ENCODE measurements at places on chromosomes 16 and 17.

GRCh38 chr16:89613954-89614459, 565 bp downstream of the DPEP1 start:
- DNase-seq = no peak

- DNase-seq = no peak
These were observed 24.5 kb downstream of the AKAP1 start for GRCh38 chr17:57109393-57110151.

GRCh38 chr17:10147761-10148415, 50.5 kb downstream of the GAS7 start:
- DNase-seq = no peak

DNA sequence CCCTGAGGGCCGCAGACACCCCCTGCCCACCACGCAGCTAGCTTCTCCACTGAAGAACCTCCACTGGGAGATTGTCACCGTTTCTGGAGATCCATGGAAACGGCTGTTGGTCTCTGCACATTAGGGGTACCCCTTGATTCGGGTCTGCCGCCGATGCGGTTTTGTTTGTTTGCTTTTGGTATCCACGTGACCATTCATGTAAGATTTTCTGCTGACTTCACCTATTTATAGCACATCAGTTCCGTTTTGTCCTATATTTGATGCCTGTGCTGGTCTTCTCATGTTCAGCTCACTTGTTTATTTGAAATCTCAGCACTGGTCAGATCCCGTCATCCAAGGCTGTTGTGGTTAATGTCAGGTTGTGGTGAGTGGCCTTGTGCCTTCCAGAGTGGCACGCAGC, 21.1 kb downstream of the CRAMP1 start:
- no peak for DNase-seq

GRCh38 chr17:78125138-78125913, 3.2 kb downstream of the TMC6 start:
- DNase-seq = no peak

DNA sequence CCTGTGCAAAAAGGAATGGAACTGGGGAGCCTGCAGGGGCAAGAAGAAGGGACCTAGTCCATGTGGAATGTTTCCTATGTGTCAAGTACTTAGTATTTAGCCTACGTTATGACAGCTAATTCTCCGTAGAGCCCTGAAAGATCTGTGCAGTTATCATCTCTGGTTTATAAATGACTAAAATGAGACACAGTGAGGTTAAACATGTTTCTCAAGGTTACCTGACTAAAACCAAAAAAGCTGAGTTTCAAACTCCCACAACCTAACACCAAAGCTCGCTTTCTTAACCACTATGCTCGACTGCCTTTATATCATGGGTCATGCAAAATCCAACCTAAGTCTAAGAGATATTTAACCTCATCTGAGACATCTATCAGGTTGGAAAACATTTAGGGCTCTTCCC, 53.3 kb upstream of the CCL2 start:
- no peak for DNase-seq

- no peak for DNase-seq
These were observed 67.4 kb downstream of the MYO18A start for GRCh38 chr17:29112771-29113295.

DNA sequence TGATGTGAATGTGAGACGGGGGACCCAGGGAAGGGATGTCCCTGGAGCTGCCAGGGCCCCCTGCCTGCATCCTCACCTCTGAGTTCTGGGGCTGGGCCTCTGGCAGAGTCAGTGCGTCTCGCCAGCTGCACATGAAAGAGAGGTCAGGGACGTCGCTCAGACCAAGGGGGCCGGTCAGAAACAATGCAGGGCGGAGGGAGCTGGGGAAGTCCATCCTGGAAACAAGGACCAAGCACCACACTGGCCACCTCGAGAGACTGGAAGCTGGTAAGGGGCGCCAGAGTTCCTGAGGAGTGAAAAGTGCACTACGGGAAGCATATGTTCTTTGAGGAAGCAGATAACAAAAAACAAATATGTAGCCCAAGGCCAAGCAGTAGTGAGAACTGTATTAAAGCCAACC, 2.1 kb downstream of the TAF1C start:
- no peak for DNase-seq

DNA sequence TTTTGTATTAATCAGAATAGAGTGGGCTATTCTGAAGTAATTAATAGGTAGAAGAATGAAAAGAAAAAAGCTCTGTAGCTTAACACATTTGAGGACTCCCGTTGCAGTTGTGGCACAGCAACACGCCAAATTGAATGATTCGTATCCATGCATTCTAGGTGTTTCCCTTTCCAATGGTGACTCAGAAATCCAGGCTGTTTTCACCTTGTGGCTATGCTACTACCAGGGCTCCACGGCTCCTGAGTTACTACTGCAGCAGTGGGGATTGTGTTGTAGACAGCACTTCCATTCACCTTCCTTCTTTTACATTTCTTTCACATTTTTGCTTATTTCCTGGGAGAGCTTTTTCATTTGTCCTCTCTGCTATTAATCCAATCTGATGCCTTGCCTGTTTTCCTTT, 1616.4 kb downstream of the CDH8 start:
- no peak for DNase-seq

- no peak for DNase-seq
These were observed 30.0 kb downstream of the STH start for GRCh38 chr17:46028981-46029565.

DNA sequence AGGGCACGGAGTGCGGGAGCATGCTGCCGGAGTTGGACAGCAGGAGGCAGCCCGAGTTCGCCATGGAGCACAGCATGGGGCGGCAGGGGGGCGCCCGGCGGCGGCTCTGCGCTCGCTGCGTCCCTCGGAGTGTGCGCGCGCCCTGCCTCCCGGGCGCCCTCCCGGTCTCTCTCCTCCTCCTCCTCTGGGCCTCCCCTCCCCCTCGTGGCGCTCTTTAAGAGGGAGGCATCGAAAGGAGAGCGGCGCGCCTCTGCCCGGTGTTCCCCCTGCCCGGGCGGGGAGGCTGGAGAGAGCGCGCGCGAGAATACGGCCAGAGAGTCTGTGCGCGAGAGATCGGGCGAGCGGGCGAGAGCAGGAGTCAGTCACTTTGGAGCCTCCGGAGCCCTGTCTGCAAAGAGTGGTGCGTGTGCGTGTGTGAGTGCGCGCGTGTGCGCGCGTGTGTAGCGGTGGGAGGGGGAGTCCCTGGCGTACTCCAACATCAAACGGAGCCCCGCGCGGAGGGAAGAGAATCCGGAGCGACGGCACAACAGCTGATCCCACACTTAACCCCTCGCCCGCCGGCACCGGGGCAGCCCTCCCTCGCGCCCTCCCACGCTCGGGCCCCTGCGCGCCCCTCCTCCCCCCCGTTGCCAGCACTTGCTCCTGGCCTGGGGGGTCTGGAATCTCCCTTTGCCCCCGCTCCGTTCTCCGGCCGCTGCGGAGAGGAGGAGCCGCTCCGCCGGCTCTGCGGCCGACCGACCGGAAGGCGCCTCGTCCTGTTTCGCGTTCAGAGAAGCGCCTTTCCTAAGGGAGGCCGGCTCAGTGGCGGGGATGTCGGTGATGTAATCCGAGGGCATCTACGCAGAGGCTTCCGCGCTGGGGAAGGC, 108.9 kb downstream of the ENGASE start:
- no peak for DNase-seq

- DNase-seq = no peak
These were observed 8.1 kb downstream of the ZCCHC14 start for GRCh38 chr16:87484487-87485331.

GRCh38 chr16:11354733-11355574, 9.7 kb downstream of the RMI2 start:
- no peak for DNase-seq

DNA sequence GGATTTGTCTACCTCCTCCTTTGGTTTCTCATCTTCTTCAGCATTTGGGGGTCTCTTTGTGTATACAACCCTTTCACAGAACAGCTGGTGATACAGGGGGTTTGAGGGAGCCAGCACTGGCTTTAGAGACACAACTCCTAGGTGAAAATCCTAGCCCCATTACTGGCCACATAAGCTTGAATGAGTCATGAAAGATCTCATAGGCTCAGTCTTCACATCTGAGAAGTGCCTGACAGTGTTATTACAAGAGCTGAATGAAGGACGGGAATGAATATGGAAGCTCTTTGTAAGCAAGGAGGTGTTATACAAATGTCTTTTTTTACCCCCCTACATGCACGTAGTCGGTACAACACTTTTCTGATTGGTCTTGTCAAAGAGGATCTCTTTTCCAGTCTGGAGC, 1.7 kb upstream of the B4GALNT2 start:
- no peak for DNase-seq

DNA sequence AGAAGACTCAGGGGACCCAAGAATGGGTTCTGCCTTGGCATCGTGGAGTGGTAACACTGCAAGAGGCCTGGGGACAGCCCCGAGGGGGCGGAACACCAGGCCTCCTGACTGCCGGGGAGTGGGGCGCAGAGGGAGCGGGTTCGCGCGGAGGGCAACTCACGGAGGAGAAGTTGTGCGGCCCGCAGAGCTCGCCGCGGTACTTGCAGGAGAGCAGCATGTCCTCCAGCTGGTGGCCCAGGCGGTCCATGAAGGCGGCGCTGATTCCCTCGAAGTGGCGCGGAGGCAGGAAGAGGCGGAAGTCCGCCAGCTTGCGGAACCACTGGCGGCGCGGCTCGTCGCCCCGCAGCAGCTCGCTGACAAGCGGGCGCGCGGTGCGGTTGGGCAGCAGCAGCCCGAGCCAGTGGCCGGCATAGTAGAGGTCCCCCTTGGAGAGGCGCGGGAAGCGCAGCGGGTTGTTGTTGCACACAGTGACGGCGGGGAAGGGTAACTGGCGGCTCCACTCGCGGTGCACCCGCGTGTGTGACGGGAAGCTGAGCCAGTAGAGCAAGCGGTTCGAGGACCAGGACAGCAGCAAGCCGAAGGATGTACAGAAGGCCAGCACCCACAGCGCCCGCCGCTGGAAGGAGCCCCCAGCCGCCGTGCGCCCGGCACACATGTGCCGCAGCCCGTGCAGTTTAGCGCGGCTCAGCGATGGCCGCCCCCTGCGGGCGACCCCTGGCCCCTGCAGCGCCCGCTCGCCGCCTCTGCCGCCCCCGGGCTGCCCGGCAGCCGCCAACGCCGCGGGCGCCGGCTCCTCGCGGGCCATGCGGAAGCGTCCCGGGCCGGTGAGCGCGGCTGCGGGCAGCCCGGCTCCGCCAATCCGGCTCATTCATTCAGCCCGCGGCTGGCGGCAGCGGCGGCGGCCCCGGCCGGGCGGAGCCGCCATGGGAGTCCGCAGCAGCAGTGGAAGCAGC, 1.6 kb downstream of the ASIC2 start:
- DNase-seq = no peak

DNA sequence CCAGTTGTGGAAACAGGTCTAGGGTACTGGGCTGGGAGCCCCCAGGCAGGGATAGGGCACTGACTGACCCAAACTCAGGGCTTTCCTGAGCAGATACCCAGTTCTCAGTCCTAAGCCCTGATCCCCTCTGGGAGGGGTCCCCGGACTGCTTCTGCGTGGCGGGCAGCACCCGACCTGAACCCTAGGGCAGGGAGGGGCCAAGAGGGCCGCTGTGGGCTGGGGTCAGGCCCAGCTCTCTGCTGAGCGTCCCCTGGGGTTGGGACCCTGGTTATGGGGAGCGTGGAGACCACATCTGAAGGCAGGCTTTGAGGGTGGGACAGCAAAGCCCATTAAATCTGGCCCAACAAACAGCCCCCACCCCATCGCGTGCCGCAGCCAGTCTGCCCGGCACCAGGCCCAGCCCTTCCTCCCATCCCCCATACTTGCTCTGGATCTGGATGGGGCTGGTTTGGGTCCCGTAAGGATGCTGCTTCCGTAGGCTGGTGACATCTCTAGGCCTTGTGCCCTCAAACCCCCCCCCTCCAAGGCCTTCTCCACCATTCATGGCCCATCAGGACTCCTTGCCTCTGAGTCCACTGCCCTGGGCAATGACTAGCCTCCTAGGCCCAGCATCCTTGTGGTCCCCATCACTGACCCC, 691 bp upstream of the FAM83G start:
- DNase-seq = no peak

DNA sequence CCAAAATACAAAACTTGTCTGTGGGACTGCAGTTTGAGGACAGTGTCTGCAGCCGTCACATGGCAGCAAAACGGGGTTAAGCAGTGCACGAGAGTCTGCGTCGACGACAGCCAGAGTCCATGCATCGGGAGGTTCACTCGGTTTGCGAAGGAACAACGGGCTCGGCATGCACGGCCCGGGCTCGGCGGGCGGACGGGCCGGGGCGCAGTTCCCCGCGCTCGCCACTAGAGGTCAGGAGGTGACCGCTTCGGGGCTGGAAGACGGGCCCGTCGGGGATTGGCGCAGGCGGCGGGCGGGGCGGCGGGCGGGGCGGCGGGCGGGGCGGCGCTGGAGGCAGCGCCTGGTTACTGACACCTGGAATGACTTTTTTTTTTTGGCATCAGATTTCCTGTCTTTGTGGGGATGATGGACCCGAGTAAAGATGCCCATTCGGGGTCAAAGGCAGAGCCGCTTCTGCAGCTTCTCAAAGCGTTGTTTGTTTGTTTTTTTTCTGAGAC, 6.5 kb downstream of the SCGB1C2 start:
- no peak for DNase-seq

DNA sequence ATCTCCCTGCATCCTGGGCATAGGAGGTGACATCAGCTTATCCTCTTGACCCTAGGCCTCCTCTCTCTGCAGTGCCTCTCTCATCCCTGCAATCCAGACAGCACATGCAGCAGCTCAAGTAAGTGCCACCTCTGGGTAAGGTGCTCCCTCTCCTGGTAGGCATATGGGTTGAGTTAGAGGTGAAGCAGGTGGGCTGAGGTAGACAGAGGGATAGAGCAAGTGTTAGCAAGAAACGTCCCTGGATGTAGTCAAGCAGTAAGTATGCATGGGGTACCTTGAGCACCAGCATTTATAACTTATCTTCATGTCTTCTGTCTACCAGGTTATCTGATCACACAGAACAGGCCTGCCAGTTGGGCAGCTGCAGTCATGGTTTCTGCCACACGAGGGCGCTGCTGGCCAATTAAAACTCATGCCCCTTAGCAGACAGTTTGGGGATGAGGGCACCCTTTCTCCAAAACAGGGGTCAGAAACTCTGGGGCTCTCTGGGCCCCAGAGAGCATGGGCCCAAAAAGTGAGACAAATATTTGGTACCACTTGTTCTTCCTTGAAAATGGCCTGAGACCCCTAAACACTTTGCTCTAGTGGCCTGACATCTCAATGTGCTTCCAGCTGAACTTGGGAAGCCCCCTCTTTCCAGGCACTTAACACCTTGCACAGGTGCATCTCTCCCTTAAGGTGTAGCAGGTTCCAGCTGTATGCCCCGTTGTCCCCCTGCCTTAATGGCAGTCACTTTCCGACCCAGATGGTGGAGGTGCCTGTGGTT, 59.8 kb downstream of the NEUROD2 start:
- DNase-seq = no peak

DNA sequence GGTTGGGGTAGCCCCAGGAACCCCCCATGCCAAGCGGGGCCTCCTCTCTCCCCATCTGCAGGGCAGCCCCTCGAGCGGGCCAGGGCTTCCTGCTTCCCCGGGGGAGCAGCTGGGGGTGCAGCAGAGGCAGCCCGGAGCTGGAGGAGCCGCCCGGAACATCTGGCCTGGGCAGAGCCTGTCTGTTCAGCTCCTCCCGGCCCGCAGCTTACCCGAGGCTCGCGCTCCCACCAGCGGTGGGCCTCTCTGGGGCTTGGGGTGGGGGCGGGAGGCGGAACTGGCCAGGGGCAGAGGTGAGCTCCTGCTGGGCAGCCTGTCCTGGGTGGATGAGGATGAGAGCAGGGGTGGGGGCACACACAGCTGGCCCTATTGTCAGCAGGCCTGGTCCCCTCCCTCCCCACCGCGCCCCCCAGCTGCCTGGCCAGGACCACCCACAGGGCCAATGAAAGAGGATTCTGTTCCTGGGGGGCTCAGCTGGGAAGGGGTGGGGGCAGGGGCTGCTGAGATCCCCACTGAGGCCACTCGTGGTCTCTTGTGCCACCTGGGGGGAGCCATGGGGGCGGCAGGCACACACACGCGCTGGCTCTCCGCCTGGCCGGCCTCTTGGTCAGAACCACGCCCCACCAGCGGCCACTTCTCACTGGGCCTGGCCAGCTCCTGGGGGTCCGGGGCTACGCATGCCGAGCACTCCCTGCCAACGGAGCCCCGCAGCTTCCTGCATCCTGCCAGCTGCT, 34.7 kb downstream of the BAHCC1 start:
- DNase-seq = no peak
